ENCODE measurements at places on chromosomes 12 and 14. TPM values are rescaled to one million over a fixed set of nuclear protein-coding genes. Genes with fewer than 3 reads are reported as not detected.
A peak's percentile ranks its signal among the peaks of the same experiment; 100 is the strongest.

Gene RASSF8
- total RNA-seq = 0.58 TPM

Gene OR4E1
- not detected for total RNA-seq

Gene NINJ2
- total RNA-seq = 3.6 TPM

Gene ESPL1
- 8.2 TPM for total RNA-seq

Gene AQP2
- not detected for total RNA-seq

DNA sequence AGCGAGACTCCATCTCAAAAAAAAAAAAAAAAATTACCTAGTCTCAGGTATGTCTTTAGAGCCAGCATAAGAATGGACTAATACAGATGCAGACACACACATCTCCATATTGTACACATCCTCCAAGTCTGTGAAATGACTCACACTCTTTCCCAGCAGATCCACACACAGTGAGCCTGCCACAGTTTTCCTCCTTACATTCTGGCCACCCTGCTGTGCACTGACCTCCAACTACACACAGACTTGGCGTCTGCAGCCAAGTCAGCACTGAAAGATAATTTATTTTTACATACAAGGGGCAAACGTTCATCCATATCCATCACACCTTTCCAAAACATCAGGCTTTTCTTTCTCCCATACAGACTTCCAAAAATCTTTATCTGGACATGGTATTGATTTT lies 115.9 kb downstream of the SLC25A21 start:
- no peaks in the 10 kb centered on the region for H3K27me3 ChIP-seq
- no peaks in the 10 kb centered on the region for H3K36me3 ChIP-seq
- H3K27ac ChIP-seq = no peak overlapping the region
- no peaks in the 10 kb centered on the region for H3K4me1 ChIP-seq
- no peak overlapping the region for H3K4me3 ChIP-seq

- H3K4me1 ChIP-seq = peaks cover 11% of the 10 kb centered on the region
- peaks cover 34% of the 10 kb centered on the region for H3K36me3 ChIP-seq
- H3K27me3 ChIP-seq = no peaks in the 10 kb centered on the region
- H3K27ac ChIP-seq = no peak overlapping the region
Measured at GRCh38 chr14:55043528-55043927, 7.9 kb upstream of the MAPK1IP1L start.

GRCh38 chr12:65944637-65945036 lies 120.4 kb downstream of the HMGA2 start:
- H3K4me3 ChIP-seq = no peak overlapping the region
- no peaks in the 10 kb centered on the region for H3K36me3 ChIP-seq
- peaks cover 10% of the 10 kb centered on the region for H3K27me3 ChIP-seq

- no peak overlapping the region for H3K27ac ChIP-seq
- no peaks in the 10 kb centered on the region for H3K27me3 ChIP-seq
- H3K36me3 ChIP-seq = peaks cover 48% of the 10 kb centered on the region
- no peak for DNase-seq
Measured at GRCh38 chr12:50642035-50642451, 121.9 kb upstream of the ATF1 start.

- DNase-seq = no peak
- H3K27ac ChIP-seq = no peak overlapping the region
- peaks cover 6% of the 10 kb centered on the region for H3K4me1 ChIP-seq
- no peaks in the 10 kb centered on the region for H3K27me3 ChIP-seq
- no peak overlapping the region for H3K4me3 ChIP-seq
Measured at GRCh38 chr14:73833530-73834260, 17.9 kb upstream of the PTGR2 start.

- H3K4me3 ChIP-seq = no peak overlapping the region
- peaks cover 18% of the 10 kb centered on the region for H3K27me3 ChIP-seq
- no peak overlapping the region for H3K27ac ChIP-seq
- no peaks in the 10 kb centered on the region for H3K4me1 ChIP-seq
- no peaks in the 10 kb centered on the region for H3K36me3 ChIP-seq
Measured at GRCh38 chr14:96064866-96065265, 25.7 kb downstream of the C14orf132 start.

DNA sequence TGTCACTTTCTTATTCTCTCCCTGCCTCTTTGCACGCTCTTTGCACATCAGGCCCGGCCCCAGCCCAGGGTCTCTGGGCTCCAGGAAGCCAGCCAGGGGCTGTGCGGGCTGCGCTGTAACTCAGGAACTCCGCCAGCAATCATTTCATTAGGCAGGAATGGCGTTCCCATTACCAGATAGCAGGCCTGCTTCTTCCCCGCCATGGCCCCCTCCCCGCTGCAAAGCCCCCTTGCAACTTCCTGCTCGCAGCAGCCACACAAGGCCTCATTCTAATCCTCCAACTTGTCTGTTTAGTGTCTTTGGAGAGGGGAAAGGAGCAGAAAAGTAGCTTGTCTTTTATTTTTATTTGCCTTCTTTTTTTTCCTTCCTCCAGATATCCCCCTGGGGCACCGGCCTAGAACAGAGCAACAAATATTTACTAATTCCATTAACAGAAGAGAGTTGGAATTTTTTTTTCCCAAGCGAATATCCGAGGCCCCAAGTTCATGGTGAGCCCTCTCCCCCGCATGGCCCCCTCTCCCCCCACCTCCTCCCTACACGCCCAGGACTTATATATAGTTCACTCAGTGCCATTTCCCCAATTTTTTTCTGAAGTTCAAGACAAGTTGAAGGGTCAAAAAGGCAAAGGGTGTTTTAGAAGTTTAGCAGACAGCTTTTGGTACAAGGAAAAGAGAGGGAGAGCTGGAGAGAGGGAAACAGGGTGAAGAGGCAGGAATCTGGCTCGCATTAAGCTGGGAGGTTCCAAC lies 329.4 kb upstream of the TBX3 start:
- H3K4me1 ChIP-seq = no peaks in the 10 kb centered on the region
- H3K27ac ChIP-seq = no peak overlapping the region
- DNase-seq = no peak

GRCh38 chr14:33369972-33370371 lies 431.3 kb downstream of the NPAS3 start:
- H3K4me3 ChIP-seq = no peak overlapping the region
- no peaks in the 10 kb centered on the region for H3K4me1 ChIP-seq
- no peaks in the 10 kb centered on the region for H3K27me3 ChIP-seq
- DNase-seq = no peak
- no peaks in the 10 kb centered on the region for H3K36me3 ChIP-seq
- H3K27ac ChIP-seq = no peak overlapping the region

GRCh38 chr12:132478845-132479244 lies 11.1 kb upstream of the FBRSL1 start:
- H3K4me3 ChIP-seq = no peak overlapping the region

- DNase-seq = no peak
- no peaks in the 10 kb centered on the region for H3K27me3 ChIP-seq
- H3K27ac ChIP-seq = no peak overlapping the region
Measured at GRCh38 chr12:92277795-92278194, 132.1 kb upstream of the BTG1 start.

GRCh38 chr14:37340353-37340752 lies 142.6 kb downstream of the MIPOL1 start:
- no peaks in the 10 kb centered on the region for H3K36me3 ChIP-seq
- no peak for DNase-seq
- H3K4me3 ChIP-seq = no peak overlapping the region
- H3K4me1 ChIP-seq = no peaks in the 10 kb centered on the region
- H3K27ac ChIP-seq = no peak overlapping the region

DNA sequence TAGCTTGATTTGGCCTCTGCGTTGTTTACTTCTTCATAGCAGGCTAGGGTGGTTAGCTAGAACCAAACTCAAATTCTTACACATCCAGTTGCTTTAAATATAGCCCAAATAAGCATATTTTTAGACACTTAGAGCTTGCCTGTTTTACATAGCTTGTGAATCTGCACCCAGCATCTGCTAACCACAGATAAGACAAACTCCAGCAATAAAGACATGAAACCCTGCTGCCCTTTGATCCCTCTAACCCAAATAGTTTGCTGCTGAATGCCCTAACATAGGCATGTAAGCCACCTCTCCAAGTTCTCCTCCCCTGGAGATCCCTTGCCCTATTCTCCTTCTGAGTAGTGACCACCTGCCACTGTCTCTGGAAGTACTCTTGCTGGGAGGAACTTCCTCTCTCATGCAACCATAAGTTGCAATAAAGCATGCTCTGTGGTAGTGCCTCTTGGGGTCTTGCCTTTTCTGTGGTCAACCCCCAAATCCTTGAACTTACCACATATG lies 185.6 kb downstream of the TMEM117 start:
- H3K27ac ChIP-seq = no peak overlapping the region
- H3K27me3 ChIP-seq = no peaks in the 10 kb centered on the region
- H3K4me3 ChIP-seq = no peak overlapping the region
- peaks cover 12% of the 10 kb centered on the region for H3K4me1 ChIP-seq

DNA sequence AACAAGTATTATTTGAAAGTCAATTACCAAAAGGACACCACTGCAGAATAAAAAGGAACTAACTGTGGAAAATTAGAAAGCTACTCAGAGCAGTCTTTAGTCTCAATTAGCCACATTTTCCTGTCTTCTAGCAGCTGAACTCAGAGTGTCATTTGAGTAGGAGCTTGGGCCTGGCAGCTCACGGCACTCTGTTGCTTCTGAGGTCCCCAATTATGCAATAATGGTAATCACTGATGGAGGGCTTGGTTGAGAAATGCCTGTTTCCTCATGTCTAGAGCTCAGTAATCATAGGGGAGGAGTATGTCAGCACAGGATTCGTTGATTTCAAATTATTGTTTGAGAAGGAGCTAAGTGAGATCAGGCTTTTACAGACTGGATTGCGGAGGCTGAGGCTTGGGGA lies 108.6 kb downstream of the VRK1 start:
- no peak overlapping the region for H3K27ac ChIP-seq
- H3K36me3 ChIP-seq = peaks cover 11% of the 10 kb centered on the region
- no peaks in the 10 kb centered on the region for H3K27me3 ChIP-seq
- DNase-seq = no peak

GRCh38 chr12:27488479-27488878 lies 35.5 kb upstream of the PPFIBP1 start:
- no peak overlapping the region for H3K4me3 ChIP-seq
- H3K36me3 ChIP-seq = no peaks in the 10 kb centered on the region
- no peak overlapping the region for H3K27ac ChIP-seq
- DNase-seq = no peak
- H3K4me1 ChIP-seq = no peaks in the 10 kb centered on the region

- no peak overlapping the region for H3K4me3 ChIP-seq
- peaks cover 22% of the 10 kb centered on the region for H3K4me1 ChIP-seq
- H3K27me3 ChIP-seq = no peaks in the 10 kb centered on the region
- H3K27ac ChIP-seq = no peak overlapping the region
- H3K36me3 ChIP-seq = peaks cover 71% of the 10 kb centered on the region
- no peak for DNase-seq
Measured at GRCh38 chr12:67288561-67288960, 19.4 kb downstream of the CAND1 start.

GRCh38 chr12:46389031-46389616 lies 16.6 kb upstream of the SLC38A2 start:
- no peak for DNase-seq
- H3K4me3 ChIP-seq = peak overlapping the region; percentile 69
- peaks cover 18% of the 10 kb centered on the region for H3K36me3 ChIP-seq
- no peaks in the 10 kb centered on the region for H3K27me3 ChIP-seq

GRCh38 chr14:89724628-89724960 lies 229.9 kb downstream of the EFCAB11 start:
- peak overlapping the region; percentile 21 for H3K27ac ChIP-seq
- no peaks in the 10 kb centered on the region for H3K36me3 ChIP-seq
- H3K4me3 ChIP-seq = peak overlapping the region; percentile 59
- peaks cover 56% of the 10 kb centered on the region for H3K4me1 ChIP-seq
- H3K27me3 ChIP-seq = no peaks in the 10 kb centered on the region

DNA sequence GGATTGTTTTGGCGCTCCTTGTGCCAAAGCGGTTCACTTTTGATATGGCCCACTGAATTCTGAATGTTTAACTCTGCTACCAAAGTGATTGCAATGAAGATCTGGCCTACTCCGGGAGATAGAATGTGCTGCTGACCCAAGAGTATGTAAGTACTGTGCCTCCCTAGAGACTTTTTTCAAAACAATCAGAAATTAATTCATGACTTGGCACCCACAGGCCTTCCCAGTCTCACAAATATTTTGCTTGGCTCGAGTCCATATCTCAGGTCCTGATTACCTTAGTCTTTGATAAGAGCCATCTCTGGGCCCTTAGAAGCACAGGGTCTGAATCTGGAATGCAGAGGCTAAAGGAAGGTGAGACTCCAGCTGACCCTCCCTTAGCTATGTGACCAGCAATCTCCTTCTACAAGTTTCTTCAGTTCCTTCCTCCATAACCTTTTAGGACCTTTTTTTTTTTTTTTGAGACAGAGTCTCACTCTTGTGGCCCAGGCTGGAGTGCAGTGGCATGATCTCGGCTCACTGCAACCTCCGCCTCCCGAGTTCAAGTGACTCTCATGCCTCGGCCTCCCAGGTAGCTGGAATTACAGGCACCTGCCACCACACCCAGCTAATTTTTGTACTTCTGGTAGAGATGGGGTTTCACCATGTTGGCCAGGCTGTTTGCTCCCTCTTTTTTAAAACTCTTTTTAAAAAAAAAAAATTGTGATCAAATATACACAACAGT lies 49.5 kb upstream of the METAP2 start:
- DNase-seq = no peak
- no peak overlapping the region for H3K27ac ChIP-seq
- no peaks in the 10 kb centered on the region for H3K36me3 ChIP-seq
- no peaks in the 10 kb centered on the region for H3K27me3 ChIP-seq

- H3K4me3 ChIP-seq = no peak overlapping the region
- H3K27me3 ChIP-seq = peaks cover 2% of the 10 kb centered on the region
- no peaks in the 10 kb centered on the region for H3K4me1 ChIP-seq
- no peak overlapping the region for H3K27ac ChIP-seq
- no peaks in the 10 kb centered on the region for H3K36me3 ChIP-seq
Measured at GRCh38 chr12:92623386-92623785, 79.4 kb upstream of the PLEKHG7 start.

- no peak for DNase-seq
- H3K27me3 ChIP-seq = no peaks in the 10 kb centered on the region
- peaks cover 38% of the 10 kb centered on the region for H3K36me3 ChIP-seq
- no peak overlapping the region for H3K4me3 ChIP-seq
Measured at GRCh38 chr14:52641745-52642144, 53.6 kb downstream of the ERO1A start.

DNA sequence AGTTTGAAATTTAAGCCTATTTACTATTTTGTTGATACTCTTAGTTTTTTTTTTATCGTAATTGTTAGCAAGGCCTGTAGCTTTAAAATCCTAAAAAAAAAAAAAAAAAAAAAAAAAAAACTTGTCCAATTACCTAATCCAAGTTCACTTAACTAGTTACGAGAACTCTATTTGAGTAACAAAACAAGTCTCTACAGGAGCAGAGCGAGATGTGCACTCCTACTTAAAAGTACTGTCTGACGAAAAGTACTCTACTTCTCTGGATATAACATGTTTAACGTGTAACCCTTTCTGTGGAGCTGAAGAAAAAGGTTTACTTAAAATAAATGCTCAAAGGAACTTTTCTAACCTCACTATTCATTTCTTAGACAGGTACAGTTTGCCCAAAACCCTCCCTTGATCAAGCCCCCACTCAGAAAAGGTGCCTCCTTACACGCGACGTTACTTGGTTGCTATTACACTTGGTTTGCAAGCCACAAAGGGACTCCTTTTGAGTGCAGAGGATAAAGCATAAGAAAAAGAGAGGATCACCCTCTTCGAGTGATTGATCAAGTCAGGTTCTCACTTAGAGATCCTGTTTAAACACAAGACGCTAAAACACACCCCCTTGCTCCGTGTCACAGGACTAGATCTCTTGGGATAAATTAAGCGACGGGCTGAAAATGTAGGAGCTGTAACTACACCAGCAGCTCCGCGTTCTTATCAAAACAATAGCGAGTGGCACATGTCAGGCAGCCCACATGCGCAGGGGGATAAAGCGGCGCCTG lies 2.2 kb downstream of the BAZ1A start:
- no peak for DNase-seq
- peaks cover 38% of the 10 kb centered on the region for H3K36me3 ChIP-seq
- H3K4me3 ChIP-seq = peak overlapping the region; percentile 95
- peaks cover 48% of the 10 kb centered on the region for H3K4me1 ChIP-seq

All from activated B cell treated with CpG ODN at 0.5 μM for 24 hours (primary cell).